Skeletal muscle cell (primary cell): ENCODE measurements at places on chromosomes 5 and 9.

GRCh38 chr9:92097997-92098482 lies 17.2 kb downstream of the SPTLC1 start:
- DNase-seq: peak; percentile 15

- DNase-seq: no peak
Measured at GRCh38 chr5:71893451-71893850, 174.4 kb downstream of the CARTPT start.

- DNase-seq: no peak
Measured at GRCh38 chr5:137837491-137838394, 29.9 kb upstream of the MYOT start.

DNA sequence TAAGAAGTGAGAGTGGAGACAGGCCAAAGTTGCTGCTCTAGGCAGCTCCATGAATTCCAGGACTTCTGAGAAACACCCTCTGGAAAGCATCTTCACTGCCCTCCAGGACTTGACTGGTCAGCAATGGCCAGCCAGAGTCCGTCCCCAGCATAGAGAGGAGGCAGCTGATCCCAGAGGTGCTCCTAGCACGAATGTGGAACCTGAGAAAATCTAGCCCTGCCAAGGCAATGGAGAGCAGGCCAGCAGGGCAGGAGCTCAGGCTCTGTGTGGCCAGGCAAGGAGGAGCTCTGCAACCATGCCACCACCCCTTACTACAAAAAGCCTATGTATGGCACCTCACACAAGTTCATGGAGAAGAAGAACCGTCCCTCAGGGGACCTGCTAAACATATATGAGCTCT lies 56.1 kb upstream of the SPTLC1 start:
- no peak for DNase-seq
